Tongue (tissue), 3 donors: ENCODE measurements at places on chromosomes 3 and 15.

GRCh38 chr3:183369117-183369516 lies 59.3 kb downstream of the MCF2L2 start:
- no peak for DNase-seq

DNA sequence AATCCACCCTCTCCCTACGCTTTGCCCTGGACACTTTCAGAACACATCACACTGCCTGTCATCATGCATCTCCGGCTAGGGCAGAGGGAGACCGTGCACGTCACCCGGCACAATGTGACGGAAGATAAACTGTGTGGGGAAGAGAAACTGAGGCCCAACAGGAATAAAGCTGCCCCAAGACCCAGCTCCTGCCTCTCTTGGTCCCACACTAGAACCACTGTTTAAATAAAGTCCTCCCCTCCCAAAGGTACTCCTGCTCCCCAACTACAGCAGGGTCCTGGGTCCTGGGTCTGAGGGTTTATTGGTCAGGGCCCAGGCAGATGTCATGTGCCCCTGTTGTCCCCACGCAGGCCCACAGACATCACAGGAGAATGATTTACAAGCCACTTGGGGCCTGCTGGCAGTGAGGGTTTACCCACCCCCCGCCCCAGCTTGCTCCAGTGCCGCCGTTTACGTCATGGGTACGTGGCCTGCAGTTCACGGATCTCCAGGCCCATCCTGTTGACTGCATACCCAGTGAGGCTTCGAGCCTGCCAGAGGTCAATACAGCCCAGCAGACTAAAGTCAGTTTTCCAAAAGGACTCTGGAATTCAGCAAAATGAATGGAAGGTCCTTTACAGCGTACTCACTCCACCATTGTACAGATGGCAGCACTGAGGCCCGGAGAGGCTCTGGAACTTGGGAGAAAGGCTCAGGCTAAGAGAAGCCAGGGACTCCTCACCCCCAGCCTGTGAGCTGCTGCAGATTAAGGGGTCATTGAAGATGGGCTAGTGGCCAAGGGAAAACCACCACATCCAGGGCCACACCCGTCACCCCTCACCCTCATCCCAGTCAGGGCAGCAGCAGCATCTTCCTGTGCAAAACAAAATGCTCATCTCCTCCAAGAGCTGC lies 23.2 kb downstream of the ALS2CL start:
- DNase-seq, result no peak

DNA sequence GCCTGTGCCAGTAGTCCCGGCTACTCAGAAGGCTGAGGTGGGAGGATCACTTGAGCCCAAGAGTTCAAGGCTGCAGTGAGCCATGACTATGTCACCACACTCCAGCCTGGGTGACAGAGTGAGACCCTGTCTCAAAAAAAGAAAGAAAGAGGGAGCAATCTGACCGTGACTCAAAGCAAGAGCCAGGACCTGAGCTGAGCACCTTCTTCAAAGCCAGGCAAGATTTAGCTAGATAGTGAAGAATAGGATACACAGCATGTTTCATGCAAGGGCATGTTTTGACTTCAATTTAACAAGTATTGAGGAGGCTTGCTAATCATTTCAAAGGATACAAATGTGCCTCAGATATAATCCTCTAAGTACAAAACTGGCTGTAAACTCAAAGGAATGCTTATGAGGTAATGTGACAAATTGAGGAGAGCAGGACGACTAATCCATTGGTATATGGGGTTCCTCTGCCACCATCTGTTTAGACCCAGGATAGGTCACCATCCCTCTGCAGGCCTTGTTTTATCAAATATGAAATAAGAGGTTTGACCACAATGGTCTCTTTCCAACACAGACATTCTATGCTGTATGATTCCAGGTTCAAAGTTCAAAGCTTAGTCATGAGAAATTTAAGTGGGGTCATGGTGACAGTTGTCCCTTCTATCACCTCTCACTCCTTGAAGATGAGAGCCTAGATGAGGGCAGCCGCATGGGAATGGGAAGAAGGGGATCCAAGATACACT lies 33.2 kb downstream of the RAB27A start:
- DNase-seq, result peak; percentile 5

DNA sequence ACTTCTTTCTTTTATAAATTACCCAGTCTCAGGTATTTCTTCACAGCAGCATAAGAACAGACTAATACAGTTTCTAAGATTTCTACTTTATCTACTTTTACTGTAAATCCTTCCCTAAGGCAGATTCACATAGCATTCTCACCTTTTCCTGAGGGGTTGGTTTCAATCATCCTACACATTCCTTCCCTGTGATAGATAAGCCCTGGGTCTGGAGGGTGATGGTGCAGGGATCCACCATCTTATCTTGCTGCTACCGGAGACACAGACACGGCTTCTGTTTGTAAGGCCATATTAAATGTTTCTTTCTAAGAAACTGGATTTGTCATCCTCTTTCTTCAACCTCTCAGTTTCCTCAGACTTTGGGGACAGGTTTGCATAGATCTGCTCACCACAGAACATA lies 6.1 kb downstream of the IQCF5 start:
- DNase-seq, result no peak

DNA sequence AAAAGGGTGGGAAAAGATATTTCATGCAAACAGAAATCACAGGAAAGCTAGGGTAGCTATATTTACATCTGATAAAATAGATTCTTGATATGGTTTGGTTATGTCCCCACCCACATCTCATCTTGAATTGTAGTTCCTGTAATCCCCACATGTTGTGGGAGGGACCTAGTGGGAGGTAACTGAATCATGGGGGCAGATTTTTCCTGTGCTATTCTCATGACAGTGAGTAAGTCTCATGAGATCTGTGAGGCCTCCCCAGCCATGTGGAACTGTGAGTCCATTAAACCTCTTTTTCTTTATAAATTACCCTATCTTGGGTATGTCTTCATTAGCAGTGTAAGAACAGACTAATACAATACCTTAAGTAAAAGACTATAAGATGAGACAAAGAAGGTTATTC lies 558.1 kb downstream of the RSL24D1 start:
- no peak for DNase-seq
